ENCODE measurements at places on chromosomes 4 and X.

DNA sequence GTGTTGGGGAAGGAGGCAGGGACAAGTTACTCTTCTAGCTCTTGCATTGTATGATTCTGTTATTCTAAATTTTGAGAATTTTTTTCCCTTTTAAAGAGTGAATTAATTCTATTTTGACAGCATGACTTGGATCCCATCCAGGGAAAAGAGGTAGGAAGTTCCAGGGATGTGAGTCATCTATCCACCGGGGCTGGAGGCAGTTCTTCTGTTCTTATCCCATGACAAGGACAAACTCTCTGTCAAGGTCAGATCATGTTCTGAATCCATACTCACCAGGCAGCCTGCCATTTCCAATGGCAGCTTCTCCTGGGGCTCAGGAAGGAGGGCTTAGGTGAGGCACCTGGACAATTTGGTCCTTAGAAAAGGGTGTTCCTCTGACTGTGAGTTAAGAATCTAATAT, 132.0 kb upstream of the MED14 start:
- no peak for DNase-seq

DNA sequence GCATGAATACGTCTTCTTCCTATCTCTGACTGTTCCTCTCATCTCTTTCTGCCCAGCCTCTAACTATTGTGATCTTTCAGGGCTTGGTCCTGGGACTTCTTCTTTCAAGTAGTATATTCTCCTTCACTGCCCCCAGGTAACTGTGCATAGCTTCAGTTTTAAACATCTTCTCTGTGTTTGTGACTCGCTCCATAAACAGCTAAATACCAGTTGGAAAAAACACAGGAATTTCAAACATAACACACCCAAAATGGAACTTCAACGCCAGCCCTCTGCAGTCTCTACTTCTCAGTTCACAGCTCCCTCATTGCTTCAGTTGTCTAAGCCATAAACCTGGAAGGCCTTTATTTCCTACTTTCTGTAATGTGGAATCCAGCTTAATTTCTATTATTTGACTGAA, 16.6 kb downstream of the TRIML2 start:
- no peak for DNase-seq

DNA sequence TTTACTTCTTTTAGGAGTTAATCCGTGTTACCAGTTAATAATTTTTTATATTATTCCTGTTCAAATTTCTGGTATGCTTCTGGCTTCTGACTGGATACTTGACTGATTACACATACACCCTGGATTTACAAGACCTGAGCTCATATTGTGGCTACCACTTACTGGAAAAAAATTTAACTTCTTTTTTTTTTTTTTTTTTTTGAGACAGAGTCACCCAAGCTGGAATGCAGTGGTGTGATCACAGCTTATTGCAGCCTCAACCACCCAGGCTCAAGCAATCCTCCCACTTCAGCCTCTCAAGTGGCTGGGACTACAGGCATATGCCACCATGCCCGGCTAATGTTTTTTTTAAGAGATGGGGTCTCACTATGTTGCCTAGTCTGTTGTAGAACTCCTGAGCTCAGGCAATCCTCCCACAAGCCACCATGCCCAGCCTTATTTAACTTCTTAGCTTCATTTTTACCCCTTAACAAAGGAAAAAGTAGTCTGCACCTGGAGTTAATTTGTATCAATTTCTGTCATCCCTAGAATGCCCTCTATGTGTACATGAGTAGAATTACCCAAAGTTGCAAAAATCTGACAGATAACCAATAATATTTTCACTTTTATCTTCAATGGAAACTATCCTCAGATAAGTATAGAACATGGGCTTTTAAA, 50.3 kb downstream of the TMEM165 start:
- no peak for DNase-seq

GRCh38 chr4:76198411-76199237, 15.0 kb downstream of the SCARB2 start:
- DNase-seq, result no peak

DNA sequence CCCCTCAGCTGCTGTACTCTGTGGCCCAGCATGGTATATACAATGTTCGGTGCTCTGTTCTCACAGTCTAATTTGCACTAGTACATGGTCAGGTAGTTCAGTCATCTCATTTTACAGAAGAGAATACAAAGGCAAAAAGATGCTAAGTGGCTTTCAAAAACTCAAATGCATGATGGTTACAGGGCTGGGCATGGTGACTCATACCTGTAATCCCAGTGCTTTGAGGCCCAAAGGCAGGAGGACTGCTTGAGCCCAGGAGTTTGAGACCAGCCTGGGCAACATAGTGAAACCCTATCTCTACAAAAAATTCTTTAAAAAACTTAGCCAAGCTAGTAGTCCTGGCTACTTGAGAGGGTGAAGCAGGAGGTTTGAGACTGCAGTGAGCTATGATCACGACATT, 210.5 kb upstream of the KIT start:
- DNase-seq, result no peak

DNA sequence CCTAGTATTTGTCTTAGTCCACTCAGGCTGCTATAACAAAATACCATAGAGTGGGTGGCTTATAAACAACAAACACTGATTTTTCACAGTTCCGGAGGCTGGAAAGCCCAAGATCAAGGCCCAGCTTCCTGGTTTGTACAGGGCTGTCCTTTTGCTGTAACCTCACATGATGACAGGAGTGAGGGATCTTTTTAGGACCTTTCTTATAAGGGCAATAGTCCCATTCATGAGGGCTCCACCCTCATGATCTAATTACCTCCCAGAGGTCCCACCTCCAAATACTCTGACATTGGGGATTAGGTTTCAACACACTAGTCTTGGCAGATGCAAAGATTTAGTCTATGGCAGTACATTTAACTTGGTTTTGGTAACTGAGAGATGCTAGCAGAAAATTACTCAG, 20.9 kb downstream of the GPAT3 start:
- DNase-seq, result no peak

- DNase-seq, result no peak
Measured at GRCh38 chrX:1327651-1328304, 8.8 kb upstream of the IL3RA start.

Measured in type B pancreatic cell (in vitro differentiated cells).